Daoy (cell line): ENCODE measurements at places on chromosomes 16 and 17. TPM values are rescaled to one million over a fixed set of nuclear protein-coding genes. Genes with fewer than 3 reads are reported as not detected.

DNA sequence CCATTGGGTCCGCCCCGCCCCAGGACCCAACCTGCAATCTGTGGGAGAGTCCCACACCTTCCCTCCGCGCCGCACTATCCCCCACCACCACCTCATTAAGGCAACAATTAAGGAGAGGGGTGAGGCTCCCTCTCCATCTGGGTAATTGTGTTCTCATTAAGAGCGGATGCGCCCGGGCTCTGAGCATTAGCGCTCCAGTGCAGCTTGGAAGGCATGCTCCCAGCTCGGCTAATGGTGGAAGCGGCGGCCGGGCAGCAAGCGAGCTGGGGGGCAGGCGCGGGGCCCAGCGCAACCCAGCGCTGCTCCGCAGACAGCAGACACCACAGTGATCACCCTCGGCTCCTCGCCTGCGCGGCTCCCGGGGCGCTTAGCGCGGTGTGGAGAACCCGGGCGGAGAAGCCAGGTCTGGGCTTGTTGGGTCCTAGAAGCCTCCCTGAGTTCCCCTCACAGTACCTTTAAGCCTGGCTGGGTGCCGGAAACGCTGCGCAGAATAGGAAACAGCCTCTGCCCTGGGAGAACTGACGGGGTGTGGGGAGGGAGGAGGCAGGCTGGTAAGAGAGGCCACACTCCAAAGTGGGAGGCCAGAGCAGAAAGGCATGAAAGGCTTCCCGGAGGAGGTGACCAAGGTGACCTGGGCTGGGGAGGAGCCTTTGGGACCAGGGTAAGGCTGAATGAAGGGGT is 6.4 kb downstream of the CBLN1 start:
- DNase-seq = no peak

- DNase-seq = no peak
These were observed 95.5 kb downstream of the CCT6B start for GRCh38 chr17:34865716-34866115.

- no peak for DNase-seq
These were observed 2.7 kb downstream of the FOXJ1 start for GRCh38 chr17:76138234-76138895.

GRCh38 chr16:11699234-11699894 is 31.1 kb downstream of the SNN start:
- DNase-seq = no peak

DNA sequence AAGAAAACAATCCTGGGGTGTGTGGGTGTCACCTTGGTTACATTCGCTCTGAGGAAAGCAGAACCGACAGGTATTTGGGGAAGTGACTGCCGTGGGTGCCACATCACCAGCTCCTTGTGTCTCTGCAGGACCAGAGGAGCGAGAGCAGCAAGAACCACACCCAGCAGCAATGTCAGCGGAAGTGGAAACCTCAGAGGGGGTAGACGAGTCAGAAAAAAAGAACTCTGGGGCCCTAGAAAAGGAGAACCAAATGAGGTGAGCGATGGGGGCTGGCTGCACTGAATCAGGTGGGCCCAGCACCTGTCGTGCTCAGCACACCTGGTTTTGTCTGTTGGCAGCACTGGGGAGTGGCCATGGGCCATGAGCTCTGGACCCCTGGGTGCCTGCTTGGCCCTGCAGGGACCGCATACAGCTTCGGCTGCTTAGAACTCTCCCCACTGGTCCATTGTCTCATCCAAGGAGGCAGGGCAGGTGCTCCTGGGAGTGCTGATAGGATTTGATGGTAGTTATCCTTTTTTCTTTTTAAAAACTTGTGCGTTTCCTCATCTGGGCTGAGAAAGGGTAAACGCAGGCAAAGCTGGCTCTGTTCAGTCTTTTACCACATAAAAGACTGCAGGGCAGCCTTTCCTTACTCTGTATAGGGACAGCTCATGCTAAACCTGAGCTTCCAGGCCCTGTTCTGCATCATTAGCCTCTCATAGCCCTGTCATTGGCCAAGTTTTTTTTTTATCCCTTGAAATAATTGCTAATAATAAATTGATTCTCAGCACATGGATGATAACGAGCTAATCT is 29.4 kb downstream of the HMOX2 start:
- DNase-seq = no peak

Gene KRT9
- not detected in 2 replicates for total RNA-seq

Gene KRTAP9-4
- total RNA-seq = not detected in 2 replicates

Gene SDR42E1
- 1.5 and 1.6 TPM in 2 replicates for total RNA-seq
